ENCODE measurements at places on chromosomes 4 and X. TPM values are rescaled to one million over a fixed set of nuclear protein-coding genes. Genes with fewer than 3 reads are reported as not detected.

RAPGEF2 gene
- total RNA-seq: 162 TPM

SHROOM3 gene
- total RNA-seq: 10.6 TPM

CXCL10 gene
- total RNA-seq: 0.46 TPM

UCP1 gene
- total RNA-seq: 0.23 TPM

TSR2 gene
- 20.1 TPM for total RNA-seq

XIAP gene
- total RNA-seq: 102 TPM

TMEM154 gene
- total RNA-seq: 0.69 TPM

SLC9B1 gene
- 3.7 TPM for total RNA-seq

AFP gene
- total RNA-seq: not detected

FOXR2 gene
- total RNA-seq: not detected

TRPC5OS gene
- total RNA-seq: 0.23 TPM

MSANTD1 gene
- 15.7 TPM for total RNA-seq

SH2D1A gene
- not detected for total RNA-seq

IDS gene
- 176 TPM for total RNA-seq

PRPS2 gene
- 15.9 TPM for total RNA-seq

GLUD2 gene
- 3.2 TPM for total RNA-seq

FAM47A gene
- not detected for total RNA-seq

PSAPL1 gene
- not detected for total RNA-seq

FRAS1 gene
- total RNA-seq: 47.7 TPM

TLR7 gene
- 3.5 TPM for total RNA-seq

F11 gene
- not detected for total RNA-seq

CXorf49 gene
- total RNA-seq: not detected

HS3ST1 gene
- total RNA-seq: 7.4 TPM

STS gene
- total RNA-seq: 11.5 TPM

DGKK gene
- total RNA-seq: 6.2 TPM

CT83 gene
- not detected for total RNA-seq

ATP1B4 gene
- total RNA-seq: not detected

FHDC1 gene
- 8.5 TPM for total RNA-seq

GYPA gene
- 5.1 TPM for total RNA-seq
